ENCODE measurements at places on chromosomes 3 and 15.

- no peak for DNase-seq
Observed at GRCh38 chr15:83470887-83471286, 23.7 kb downstream of the SH3GL3 start.

- peak; percentile 63 for DNase-seq
Observed at GRCh38 chr3:183275418-183275817, 22.4 kb downstream of the B3GNT5 start.

DNA sequence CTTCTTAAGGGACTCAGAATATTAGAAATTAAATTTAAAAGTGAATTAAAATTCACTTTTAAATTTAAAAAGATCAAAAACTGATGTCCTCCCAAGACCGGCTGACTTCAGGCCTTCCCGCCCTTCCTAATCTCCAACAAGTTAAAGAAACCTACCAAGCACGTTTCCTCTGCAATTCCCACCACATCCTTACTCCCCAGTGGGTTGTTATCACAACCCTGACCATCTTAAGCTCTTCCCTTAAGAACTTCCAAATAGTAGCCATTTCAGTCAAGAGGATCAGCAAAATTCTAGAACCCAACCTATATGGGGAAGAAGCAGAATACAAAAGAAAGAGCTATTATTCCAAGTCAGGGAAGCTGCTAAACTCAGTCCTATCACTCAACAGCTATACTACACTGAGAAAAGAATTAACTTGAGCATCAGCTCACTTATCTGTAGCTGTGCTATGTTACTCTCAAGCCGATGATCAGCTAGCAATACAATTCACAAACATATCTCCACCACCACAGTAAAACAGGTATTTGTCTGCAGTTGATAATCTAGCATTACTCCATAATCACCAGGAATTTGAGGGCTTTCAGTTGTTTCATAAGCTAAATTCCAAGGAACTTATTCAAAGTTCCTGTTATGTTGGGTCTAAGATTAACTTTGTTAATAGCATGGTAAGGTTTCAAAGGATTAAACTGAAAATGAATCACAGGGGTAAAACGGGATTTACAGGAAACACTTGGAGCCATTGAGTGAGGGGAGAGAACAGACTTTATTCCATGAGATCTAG lies 14.3 kb downstream of the ABCC5 start:
- DNase-seq: no peak

DNA sequence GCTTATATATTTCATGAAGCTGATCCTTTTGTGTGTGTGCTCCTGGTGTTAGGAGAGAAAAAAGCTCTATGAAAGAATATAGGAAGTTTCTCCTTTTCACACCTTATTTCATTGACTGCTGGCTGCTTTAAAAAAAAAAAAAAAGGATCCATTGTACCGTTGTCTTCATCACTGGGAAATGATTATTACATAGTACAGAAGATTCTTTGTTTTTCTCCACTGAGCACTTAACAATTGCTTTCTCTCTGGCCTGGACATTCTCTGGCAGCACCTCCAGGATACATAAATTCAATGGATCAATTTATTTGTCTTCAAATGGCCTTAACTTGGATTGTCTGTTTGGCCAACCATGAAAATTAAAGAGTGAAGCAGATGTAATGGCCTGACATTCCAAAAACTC lies 37.2 kb downstream of the DPH3 start:
- no peak for DNase-seq

DNA sequence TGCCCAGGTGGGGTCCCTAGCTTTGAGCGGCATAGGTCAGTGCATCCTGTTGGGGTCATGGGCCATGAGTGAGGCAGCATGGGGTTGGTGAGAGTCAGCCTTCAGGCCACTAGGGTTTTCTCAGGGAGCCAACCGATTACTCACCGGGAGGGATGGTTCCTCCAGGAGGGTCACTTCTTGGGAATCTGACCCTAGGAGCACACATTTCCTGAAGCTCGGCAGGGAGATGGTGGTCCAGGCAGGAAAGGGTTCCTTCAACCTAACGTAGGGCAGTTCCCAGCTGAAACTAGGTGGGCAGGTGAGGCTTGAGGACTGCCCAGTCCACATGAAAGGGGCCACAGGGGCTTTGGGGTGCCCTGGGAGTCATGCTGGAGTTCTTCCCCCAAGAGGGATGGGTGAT lies 218.0 kb downstream of the UBE3A start:
- DNase-seq: no peak

GRCh38 chr3:175184392-175184791 lies 325.3 kb downstream of the NAALADL2 start:
- no peak for DNase-seq

DNA sequence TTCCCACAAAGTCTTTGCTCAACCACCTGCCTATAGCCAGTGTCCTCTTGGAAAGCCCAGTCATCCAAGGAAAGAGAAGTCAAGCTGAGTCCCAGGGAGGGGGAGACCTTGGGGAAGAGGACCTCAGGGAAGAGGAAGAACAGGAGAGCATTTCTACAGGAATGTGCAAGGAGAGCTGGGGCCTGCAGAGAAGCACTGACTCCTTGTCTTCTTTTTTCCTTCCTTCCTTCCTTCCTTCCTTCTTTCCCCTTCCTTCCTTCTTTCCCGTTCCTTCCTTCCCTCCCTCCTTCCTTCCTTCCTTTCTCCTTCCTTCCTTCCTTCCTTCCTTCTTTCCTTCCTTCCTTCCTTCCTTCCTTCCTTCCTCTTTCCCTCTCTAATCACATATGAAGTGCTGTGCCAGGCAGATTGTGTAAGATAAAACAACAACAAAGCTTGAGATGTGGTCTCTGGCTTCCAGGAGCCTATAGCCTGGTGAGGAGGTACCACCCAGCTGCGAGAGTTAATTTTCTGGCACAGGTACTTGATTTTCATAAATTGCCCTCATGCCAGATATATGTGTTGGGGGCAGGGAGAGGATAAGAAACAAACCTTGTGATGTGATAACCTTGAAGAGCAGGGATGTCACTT lies 70.0 kb downstream of the NOX5 start:
- no peak for DNase-seq

DNA sequence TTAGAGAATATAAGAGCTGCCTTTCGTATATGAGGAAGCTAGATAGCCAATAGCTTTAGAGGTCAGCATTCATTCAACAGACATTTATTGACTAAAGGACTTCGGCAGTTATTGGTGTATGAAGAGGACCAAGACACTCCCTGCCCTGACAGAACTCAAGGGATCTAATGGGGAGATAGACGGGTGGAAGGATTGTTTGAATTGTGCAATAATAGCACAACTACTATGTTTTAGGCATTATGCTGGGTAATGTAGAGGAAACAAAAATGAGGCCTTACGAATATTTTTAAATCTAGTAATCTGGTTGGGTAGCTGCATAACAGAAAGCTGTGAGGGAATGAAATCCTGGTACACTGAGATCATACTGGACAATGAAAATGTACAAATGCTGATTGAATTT lies 5.0 kb downstream of the LRCH3 start:
- no peak for DNase-seq

- DNase-seq: no peak
Observed at GRCh38 chr15:81595752-81596151, 221.7 kb upstream of the TMC3 start.

GRCh38 chr3:50237754-50238548 lies 1.9 kb downstream of the GNAI2 start:
- DNase-seq: peak; percentile 92

- DNase-seq: no peak
Observed at GRCh38 chr3:279325-279724, 82.8 kb downstream of the CHL1 start.

GRCh38 chr15:51681303-51681963 lies at the start of gene SCG3:
TSS of gene SCG3 (plus strand) at chr15:51681503. CDS start at chr15:51681756, 253 bp downstream.
- peak; percentile 81 for DNase-seq

- no peak for DNase-seq
Observed at GRCh38 chr15:91865486-91865885, 12.0 kb downstream of the SLCO3A1 start.

DNA sequence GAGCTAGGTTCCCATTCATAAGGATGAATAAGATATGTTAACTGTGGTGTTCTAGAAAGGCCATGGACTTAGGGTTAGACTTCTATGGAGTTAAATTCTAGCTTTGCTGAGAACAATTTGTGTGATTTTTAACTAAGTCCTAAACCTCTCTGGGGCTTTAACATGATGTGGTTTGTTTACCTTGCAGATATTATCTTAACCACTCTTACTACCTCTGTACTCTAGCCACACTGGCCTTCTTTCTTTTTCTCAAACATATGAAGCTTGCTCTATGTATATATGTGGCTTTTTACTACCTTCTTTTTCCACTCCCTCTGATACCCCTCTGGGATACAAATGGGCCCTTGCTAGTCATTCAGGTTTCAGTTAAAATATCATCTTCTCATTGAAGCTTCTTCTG lies 108.4 kb downstream of the ZNF609 start:
- DNase-seq: no peak

DNA sequence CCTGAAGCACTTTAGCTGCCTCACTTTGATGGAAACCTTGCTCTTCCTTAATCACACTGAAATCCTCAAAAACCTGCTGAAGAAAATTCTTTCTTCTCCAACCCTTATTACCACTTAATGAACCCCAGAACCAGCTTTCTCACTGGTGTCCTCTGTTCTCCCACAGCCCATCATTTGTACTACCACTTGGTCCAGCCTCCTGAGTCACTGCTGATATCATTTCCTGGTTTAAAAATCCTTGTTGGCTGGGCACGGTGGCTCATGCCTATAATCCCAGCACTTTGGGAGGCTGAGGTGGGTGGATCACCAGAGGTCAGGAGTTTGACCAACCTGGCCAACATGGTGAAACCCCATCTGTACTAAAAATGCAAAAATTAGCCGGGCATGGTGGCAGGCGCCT lies 418.6 kb upstream of the KCNMB2 start:
- no peak for DNase-seq

DNA sequence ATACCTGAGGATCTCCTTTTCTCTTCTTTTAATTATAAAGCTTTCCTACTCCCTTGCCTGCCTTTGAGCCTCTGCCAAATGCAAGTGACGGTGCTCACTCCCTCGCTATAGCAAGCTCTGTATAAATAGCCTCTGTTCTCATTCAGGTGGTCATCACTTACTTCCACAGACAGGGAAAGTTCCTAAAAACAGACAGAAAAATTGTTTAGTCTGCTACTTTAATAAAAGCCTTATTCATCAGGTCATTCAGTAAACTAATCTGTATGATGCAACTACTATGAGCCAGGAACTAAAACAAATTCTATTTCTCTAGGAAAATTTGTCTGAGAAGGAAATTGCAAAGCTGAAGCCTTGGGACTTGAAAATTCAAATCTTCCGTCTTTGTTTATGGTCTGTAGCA lies 10.2 kb upstream of the DLG1 start:
- DNase-seq: peak; percentile 48

GRCh38 chr3:14480207-14481017 lies 59.7 kb downstream of the GRIP2 start:
- DNase-seq: peak; percentile 82

- no peak for DNase-seq
Observed at GRCh38 chr15:77864211-77865105, 213.1 kb downstream of the TBC1D2B start.

- peak; percentile 81 for DNase-seq
Observed at GRCh38 chr15:86163816-86164215, 84.1 kb downstream of the AGBL1 start.

GRCh38 chr3:10285272-10286132 lies 7.2 kb downstream of the GHRL start:
- DNase-seq: no peak

DNA sequence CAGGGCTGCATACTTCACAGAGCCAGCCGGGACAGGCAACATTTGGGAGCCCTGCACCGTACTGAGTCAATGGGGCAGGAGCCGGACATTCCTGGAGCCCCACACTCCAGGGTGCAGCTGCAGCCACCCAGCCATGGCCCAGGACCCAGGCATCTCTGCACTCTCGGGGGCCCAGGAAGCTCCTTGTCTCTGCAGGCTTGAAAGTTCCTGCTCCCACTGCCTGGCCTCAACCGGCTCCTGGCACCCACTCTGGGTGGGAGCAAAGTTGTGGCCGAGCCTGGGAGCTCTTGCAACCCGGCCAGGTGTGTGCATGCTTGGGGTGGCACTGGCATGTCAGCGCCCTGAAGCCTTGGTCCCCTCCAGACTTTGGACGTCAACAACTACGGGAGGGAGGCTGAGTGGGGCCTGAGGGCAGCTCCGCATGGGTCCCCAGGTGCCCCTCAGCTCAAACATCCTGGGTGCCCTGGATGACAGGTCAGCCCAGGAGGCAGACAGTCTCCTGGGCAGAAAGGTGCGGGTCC lies 833.5 kb upstream of the CADM2 start:
- DNase-seq: no peak

- no peak for DNase-seq
Observed at GRCh38 chr3:79183496-79183895, 584.3 kb downstream of the ROBO1 start.

DNA sequence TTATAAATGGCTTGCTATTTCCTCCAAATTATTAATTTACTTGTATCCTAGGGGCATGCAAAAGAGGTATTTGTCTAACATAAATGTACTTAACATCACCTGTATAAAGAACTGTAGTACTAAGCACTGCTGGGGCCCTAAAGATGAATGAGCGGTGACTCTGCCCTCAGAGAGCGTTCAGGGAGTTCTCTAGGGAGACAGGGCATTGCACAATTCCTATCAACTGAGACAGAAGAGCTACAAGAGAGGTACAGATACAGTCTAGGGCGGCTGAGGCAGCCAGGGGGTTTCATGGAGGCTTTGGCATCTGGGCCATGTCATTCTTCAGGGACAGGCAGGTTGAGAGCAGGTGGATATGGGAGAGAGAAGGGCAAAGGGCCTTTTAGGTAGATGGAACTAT lies 39.9 kb upstream of the PARL start:
- DNase-seq: no peak

- DNase-seq: no peak
Observed at GRCh38 chr3:150309257-150309542, 98.9 kb upstream of the TSC22D2 start.

GRCh38 chr3:94522488-94522887 lies 459.6 kb downstream of the NSUN3 start:
- DNase-seq: no peak

- no peak for DNase-seq
Observed at GRCh38 chr3:114953215-114953799, 193.8 kb downstream of the ZBTB20 start.

- DNase-seq: no peak
Observed at GRCh38 chr15:90600954-90601353, 71.2 kb downstream of the CRTC3 start.

DNA sequence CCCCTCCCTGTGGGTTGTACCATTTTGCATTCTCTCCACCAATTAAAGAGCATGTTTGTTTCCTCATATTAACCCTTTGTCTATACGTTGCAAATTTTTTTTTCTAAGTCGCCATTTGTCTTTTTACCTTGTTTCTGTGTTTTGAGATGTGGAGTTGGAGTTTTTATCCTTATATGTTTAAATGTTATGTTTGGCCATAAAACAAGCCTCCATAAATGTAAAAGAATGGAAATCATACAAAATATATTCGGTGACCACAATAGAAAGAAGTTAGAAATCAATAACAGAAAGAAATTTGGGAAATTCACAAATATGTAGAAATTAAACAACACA lies 29.2 kb downstream of the LRRK1 start:
- DNase-seq: no peak

DNA sequence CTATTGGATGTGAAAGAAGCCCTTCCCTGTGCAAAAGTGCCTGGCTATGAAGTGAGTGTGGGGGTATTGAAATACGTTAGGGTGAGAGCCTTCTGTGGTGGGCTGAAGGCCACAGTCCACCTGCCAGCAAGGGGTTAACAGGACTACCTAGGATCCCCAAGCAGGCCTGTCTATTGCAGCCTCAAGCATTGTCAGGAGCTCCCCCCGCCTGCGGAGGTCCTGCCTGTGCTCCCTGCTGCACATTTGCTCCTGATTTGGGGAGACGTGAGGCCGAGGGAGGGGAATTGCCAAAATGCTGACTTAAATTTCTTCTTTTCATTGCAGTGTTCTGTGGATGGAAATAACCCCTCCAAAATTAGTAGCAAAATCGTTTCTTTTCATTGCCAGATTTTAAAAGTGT lies 56.2 kb downstream of the GABRG3 start:
- no peak for DNase-seq

GRCh38 chr3:49535971-49536874 lies 18.1 kb upstream of the BSN start:
- no peak for DNase-seq

All from umbilical cord (tissue), 2 donors.